H1 (cell line): ENCODE measurements at places on chromosomes 6 and 20. TPM values are rescaled to one million over a fixed set of nuclear protein-coding genes. Genes with fewer than 3 reads are reported as not detected.

Gene GTSF1L
- not detected in 2 replicates for total RNA-seq

Gene DEFB132
- not detected in 2 replicates for total RNA-seq

Gene MCCD1
- total RNA-seq = not detected in 2 replicates

Gene ZSCAN23
- 4.2 and 5.3 TPM in 2 replicates for total RNA-seq

Gene ADGRG6
- total RNA-seq = 4.2 and 6.2 TPM in 2 replicates
